ENCODE measurements at places on chromosomes 13 and 19.

DNA sequence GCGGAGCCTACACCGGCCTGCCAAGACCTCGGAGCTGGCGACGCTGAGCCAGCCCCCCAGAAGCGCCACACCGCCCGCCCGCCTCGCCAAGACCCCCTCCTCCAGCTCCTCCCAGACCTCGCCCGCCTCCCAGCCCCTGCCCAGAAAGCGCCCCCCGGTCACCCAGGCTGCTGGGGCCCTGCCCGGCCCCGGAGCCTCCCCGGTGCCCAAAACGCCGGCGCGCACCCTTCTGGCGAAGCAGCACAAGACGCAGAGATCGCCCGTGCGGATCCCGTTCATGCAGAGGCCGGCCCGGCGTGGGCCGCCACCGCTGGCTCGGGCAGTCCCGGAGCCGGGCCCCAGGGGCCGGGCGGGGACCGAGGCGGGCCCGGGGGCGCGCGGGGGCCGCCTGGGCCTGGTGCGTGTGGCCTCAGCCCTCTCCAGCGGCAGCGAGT lies 10.2 kb downstream of the C19orf25 start:
- DNase-seq = peak; percentile 36

DNA sequence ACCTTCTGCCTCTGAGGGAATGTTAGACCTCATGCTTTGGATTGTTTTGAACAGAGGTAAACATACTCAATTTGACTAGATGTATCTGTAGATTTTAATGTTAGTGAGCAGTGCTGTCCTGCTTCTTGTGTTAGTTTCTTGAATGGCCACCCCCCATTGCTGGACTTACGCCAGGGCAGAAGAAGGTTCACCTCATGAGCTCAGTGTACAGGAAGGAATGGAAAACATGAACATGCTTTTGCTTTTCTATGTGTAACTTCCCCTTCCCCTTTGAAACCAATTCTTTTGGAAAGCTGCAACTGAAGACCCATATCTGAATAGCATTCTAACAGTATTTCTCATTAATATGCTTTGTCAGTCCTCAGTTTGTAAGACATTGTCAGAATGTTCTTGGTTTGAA lies 32.3 kb downstream of the WASF3 start:
- no peak for DNase-seq

- no peak for DNase-seq
Observed at GRCh38 chr19:44930088-44930487, 11.9 kb upstream of the APOC4 start.

DNA sequence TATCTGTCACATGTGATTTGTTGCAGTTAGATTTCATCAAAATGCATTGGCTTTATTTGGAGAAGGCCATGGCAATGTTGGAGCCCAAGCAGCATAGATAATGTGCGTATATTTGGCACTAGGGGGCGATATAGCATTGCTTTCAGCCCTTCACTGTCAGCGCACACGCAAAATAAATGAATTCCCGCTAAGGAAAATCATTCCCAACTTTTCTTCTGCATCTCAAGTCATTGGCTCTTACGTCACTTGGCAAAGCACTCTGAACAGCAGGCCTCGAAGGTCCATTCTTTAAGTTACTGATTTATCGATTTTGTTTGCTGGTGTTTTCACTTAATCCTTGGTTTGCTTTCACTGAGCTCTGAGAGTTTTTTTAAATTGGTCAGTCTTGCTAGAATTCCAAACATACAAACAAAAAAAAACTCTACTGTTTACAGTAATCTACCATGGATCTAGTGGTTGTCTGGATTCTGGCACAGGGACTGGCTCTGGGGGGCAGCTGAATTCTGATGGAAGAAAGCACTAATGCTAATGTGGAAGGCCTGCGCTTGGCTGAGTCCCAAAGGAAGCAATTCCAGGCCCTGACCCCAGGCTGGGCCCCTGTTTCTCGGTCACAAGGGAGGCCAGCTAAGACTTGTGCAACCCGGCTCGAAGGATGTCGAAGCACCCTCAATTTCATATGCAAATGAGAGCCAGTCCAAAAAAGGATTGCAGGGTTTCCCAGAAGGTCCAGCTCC lies 97.7 kb upstream of the IPO5 start:
- no peak for DNase-seq

- no peak for DNase-seq
Observed at GRCh38 chr13:101590479-101590878, 138.0 kb downstream of the ITGBL1 start.

DNA sequence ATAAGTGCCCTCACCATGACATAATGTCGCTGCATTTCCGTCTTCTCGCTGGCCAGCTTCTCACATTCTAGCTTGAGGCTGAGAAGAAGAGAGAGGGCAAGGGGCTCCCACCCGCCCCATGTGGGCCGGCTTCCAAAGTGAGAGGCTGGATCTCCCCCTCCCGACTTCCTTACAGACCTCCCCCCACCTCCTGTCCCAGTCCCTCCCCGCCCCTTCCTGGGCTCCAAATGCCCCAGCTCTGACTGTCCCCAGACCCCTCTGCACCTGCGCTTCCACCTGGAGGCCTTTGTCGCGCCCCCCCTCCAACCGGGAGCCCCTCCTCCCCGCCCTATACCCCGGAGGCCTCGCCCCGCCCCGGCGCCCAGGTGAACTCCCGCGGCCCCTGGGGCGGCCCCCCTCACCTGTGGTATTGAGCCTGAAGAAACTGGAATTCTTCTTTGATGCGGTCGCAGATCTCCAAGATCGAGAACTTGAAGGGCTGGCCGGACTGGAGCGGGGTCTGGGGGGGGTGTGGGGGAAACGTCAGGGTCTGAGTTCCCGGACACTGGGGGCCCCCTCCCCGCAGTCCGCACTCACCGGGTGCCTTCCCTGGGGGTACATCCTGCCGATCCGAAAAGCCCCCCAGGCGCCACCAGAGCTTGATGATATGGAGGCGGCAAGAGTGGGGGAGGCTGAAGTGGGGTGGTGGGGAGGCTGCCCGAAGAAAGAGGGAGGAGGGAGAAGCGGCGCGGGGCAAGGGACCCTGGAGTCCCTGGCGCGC lies 595 bp downstream of the TLE2 start:
- no peak for DNase-seq

DNA sequence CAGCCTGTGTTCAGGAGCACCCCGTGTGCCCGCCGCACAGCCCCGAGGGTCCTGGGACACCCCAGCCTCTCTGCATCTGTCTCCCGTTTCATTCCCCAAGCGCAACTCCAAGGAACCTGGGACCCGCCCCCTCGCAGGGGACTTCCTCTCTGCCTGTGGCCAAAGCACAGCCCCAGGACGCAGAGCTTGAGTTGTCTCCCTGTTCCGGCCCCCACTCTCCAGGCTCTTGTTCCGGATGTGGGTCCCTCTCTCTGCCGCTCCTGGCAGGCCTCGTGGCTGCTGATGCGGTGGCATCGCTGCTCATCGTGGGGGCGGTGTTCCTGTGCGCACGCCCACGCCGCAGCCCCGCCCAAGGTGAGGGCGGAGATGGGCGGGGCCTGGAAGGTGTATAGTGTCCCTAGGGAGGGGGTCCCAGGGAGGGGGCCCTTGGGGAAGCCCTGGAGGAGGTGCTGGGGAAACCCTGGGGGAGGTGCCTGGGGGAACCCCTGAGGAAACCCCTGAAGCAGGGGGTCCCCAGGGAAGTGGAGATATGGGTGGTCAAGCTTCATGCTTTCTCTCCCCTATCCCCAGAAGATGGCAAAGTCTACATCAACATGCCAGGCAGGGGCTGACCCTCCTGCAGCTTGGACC lies 1.3 kb downstream of the HCST start:
- peak; percentile 86 for DNase-seq

DNA sequence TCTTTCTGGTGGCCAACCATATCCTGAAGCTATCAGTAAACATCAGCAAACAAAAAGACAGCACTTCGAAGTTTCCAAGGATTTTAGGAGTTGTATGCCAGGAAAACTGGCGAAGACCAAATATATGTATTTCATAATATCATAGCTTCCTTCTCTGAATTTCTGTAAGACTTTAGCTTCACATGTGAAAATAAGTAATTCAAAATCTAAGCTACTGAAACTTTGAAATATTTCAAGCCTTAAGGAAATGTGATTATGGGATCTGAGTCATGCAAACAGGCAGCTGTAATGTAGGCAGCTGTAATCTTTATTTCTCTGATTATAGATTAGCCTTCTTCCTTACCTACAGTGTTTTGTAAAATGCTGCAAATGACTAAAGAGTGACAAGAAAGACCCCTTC lies 70.7 kb upstream of the ANKRD10 start:
- DNase-seq = no peak

DNA sequence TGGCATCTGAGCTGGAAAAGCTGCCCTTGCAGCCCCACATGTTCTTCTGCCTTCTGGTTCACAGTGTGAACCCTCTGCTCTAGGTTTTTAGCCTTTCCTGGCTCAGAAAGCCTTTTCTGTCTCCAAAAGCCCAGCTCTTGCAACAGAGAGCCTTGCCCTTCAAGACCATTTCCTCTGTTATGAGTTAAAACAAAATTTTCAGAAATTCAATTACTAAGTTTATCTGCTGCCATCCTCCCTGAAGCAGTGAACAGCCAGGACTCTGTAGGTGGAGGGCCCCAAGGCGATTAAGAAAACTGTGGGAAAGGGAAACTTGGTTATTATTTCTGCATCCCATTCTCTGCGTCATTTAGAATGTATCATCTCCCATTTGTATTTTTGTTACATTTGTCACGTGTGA lies 18.8 kb downstream of the FAM124A start:
- no peak for DNase-seq

DNA sequence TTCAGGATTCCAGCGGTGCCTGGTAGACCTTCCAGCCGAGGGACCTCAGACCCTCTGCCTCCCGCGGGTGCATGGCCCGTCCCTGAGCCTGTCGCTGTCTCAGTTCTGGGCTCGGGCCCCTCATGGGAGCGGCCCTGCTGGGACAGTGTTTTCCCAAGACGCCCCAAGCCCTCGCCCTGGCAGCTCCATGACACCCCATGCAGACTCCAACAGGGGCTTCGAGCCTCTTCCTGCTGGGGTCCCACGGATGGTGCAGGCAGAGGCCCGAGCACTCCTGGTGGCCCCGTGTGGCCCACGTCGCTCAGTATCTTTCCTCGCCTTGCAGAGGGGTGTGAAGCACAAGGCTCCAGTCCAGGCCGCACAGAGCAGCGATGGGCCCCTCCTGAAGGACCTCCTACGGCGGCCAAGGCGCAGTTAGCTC lies 88.8 kb upstream of the MCF2L start:
- no peak for DNase-seq

Measured in stimulated activated naive CD4-positive, alpha-beta T cell treated with Interleukin-2 at 50 U/mL for 16 hours (primary cell).